ENCODE measurements at places on chromosomes 11 and 22. TPM values are rescaled to one million over a fixed set of nuclear protein-coding genes. Genes with fewer than 3 reads are reported as not detected.

The PRSS23 gene
- polyA plus RNA-seq, result 82.5 TPM

The B3GAT1 gene
- 0.51 TPM for polyA plus RNA-seq

The HEPN1 gene
- not detected for polyA plus RNA-seq

The CBLIF gene
- polyA plus RNA-seq, result not detected

The SEC14L6 gene
- 2.9 TPM for polyA plus RNA-seq

The FGF3 gene
- not detected for polyA plus RNA-seq

The FAM180B gene
- 0.35 TPM for polyA plus RNA-seq

The MB gene
- 0.67 TPM for polyA plus RNA-seq

The LRP5 gene
- polyA plus RNA-seq, result 57.7 TPM

The DRD2 gene
- polyA plus RNA-seq, result 0.20 TPM

The SLC22A12 gene
- not detected for polyA plus RNA-seq

- H3K36me3 ChIP-seq, result no peaks in the 10 kb centered on the region
- H3K27me3 ChIP-seq, result no peaks in the 10 kb centered on the region
- H3K4me1 ChIP-seq, result no peaks in the 10 kb centered on the region
- H3K27ac ChIP-seq, result no peak overlapping the region
Observed at GRCh38 chr11:13358596-13359270, 81.1 kb downstream of the BMAL1 start.

DNA sequence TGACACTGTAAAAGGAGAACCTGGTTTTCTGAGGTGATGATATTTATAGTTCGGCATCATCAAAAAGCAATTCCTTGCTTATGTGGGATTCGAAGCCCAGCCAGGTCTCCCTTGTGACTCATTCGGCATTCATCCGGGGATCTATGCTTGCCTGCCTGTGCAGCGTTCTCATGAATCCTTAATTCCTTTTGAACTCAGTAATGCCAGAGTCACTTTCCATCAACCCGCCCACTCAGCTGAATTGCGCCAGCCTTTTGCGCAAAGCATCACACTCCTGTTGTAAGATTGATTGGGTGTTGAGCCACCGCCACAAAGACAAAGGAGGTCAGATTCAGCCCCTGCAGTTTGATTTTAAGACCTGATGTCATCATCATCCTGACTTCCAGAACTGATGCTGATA lies 128.6 kb downstream of the SLC17A6 start:
- no peak for DNase-seq
- H3K27me3 ChIP-seq, result no peaks in the 10 kb centered on the region
- H3K4me1 ChIP-seq, result no peaks in the 10 kb centered on the region
- no peak overlapping the region for H3K27ac ChIP-seq

GRCh38 chr11:72789493-72790131 lies 4.2 kb downstream of the STARD10 start:
- H3K27me3 ChIP-seq, result no peaks in the 10 kb centered on the region
- peaks cover 12% of the 10 kb centered on the region for H3K4me1 ChIP-seq
- H3K4me3 ChIP-seq, result no peak overlapping the region
- DNase-seq, result no peak
- H3K36me3 ChIP-seq, result no peaks in the 10 kb centered on the region
- no peak overlapping the region for H3K27ac ChIP-seq

DNA sequence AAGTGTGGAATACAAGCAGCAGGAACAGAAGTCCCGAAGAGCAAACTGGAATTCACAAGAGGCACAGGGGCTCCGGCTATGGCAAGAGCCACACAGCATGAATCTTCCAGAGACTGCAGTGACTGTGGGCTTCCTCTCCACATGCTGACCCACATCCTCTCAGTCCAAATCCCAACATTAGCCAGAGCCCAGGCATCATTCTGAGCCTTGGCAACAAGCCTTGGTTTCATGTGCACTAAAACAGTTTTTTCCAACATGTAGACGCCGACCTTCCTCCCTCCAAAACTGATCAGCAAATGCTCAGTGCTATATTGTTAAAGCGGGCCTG lies 91.7 kb upstream of the CSNK2A3 start:
- H3K4me1 ChIP-seq, result peaks cover 10% of the 10 kb centered on the region
- no peak for DNase-seq
- H3K4me3 ChIP-seq, result no peak overlapping the region

- H3K4me3 ChIP-seq, result peak overlapping the region; percentile 53
- no peaks in the 10 kb centered on the region for H3K27me3 ChIP-seq
- peak; percentile 32 for DNase-seq
- H3K27ac ChIP-seq, result peak overlapping the region; percentile 100
- H3K4me1 ChIP-seq, result peaks cover 30% of the 10 kb centered on the region
Observed at GRCh38 chr11:9461760-9462134, 935 bp downstream of the ZNF143 start.

GRCh38 chr11:84193706-84194105 lies 907.5 kb upstream of the CCDC90B start:
- H3K27ac ChIP-seq, result no peak overlapping the region
- no peak overlapping the region for H3K4me3 ChIP-seq
- no peaks in the 10 kb centered on the region for H3K27me3 ChIP-seq
- H3K36me3 ChIP-seq, result no peaks in the 10 kb centered on the region

- H3K4me3 ChIP-seq, result no peak overlapping the region
- H3K36me3 ChIP-seq, result no peaks in the 10 kb centered on the region
- no peaks in the 10 kb centered on the region for H3K27me3 ChIP-seq
- peaks cover 6% of the 10 kb centered on the region for H3K4me1 ChIP-seq
- no peak overlapping the region for H3K27ac ChIP-seq
- DNase-seq, result no peak
Observed at GRCh38 chr11:47616726-47617416, 22.7 kb upstream of the C1QTNF4 start.

DNA sequence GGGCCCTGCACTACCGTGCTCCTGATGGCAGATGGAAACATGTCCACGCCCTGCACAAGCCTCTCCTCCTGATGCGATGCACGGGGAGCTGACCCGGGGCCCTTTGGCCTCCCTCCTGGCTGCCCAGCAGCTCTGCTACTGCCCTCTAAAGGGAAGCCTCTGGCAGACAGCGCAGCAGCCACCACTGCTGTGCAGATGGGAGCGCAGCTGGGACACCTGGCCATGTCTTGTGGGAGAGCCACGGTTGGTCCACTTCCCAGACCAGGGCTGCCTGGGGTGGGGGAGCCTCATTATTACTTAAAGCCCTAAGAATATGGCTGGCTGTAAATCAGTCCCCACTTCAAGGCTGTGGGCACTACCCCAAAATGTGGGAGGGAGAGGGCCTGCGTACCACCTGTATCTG lies 38.3 kb downstream of the TBX1 start:
- H3K4me3 ChIP-seq, result no peak overlapping the region
- H3K4me1 ChIP-seq, result no peaks in the 10 kb centered on the region
- no peak for DNase-seq
- no peak overlapping the region for H3K27ac ChIP-seq
- no peaks in the 10 kb centered on the region for H3K36me3 ChIP-seq

DNA sequence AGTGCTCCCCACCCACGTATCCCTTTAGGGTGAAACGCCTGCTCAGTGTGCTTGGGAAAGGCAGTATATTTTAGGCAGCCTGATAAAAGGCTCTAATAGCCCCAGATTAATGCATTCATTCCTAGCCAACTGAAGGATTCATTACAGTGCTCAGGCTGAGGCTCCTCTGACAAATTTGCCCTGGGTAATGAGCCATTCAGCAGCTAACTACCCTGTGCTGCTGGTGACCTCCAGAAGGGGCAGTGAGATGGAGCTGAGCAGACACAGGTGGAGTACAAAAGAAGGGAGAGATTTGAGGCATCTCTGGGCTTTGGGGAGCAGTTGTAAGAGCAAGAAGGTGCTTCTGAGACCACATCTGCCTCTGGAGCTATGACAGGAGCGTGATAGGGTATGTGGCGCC lies 817.0 kb downstream of the NTM start:
- H3K4me3 ChIP-seq, result no peak overlapping the region
- no peaks in the 10 kb centered on the region for H3K36me3 ChIP-seq
- H3K27ac ChIP-seq, result no peak overlapping the region
- H3K27me3 ChIP-seq, result no peaks in the 10 kb centered on the region

- H3K27ac ChIP-seq, result no peak overlapping the region
- H3K4me1 ChIP-seq, result no peaks in the 10 kb centered on the region
- DNase-seq, result no peak
- H3K36me3 ChIP-seq, result no peaks in the 10 kb centered on the region
Observed at GRCh38 chr11:134760299-134760698, 348.3 kb upstream of the B3GAT1 start.

DNA sequence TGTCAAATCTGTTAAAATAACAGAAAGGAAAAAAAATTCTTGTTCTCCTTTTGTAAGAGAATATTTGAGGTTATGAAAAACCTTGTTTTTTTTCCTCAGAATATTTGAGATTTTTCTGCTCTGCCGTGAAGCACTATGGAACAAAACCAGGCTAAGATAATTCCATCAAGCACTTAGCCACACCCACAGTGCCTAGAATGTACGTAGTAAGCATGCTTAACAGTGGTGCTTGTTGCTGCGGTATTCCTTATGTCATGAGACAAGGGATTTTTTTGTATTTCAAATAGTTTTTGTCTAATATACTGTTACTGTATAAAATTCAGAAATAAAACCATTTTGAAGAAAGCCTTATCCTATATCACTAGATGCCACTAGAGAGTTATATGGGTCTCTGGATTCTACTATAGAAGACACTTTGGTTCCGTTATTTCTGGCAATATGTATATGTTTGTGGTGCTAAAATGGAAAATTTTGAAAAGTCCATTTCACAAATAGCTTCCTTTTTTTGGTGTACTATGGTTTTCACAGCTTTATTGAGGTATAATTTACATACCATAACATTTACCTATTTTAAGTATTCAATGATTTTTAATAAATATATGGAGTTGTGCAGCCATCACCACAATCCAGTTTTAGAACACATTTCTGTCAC lies 23.7 kb downstream of the PDHX start:
- no peak for DNase-seq
- H3K27ac ChIP-seq, result no peak overlapping the region
- H3K4me3 ChIP-seq, result no peak overlapping the region
- no peaks in the 10 kb centered on the region for H3K27me3 ChIP-seq
- H3K36me3 ChIP-seq, result peaks cover 5% of the 10 kb centered on the region

DNA sequence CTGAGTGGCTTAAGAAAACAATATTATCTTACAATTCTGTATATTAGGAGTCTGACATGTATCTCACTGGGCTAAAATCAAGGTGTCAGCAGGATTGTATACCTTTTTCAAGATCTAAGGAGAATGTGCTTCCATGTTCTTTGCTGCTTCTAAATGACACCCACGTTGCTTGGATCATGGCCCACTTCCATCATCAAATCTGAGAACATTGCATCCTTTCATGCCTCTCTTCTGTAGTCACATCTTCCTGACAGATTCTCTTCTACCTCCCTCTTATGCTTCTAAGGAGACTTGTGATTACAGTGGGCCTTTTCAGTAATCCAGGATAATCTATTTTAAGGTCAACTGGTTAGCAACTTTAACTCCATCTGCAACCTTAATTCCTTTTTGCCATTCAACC lies 499.4 kb downstream of the FAM181B start:
- no peak for DNase-seq
- no peaks in the 10 kb centered on the region for H3K27me3 ChIP-seq
- no peaks in the 10 kb centered on the region for H3K4me1 ChIP-seq
- no peak overlapping the region for H3K4me3 ChIP-seq

DNA sequence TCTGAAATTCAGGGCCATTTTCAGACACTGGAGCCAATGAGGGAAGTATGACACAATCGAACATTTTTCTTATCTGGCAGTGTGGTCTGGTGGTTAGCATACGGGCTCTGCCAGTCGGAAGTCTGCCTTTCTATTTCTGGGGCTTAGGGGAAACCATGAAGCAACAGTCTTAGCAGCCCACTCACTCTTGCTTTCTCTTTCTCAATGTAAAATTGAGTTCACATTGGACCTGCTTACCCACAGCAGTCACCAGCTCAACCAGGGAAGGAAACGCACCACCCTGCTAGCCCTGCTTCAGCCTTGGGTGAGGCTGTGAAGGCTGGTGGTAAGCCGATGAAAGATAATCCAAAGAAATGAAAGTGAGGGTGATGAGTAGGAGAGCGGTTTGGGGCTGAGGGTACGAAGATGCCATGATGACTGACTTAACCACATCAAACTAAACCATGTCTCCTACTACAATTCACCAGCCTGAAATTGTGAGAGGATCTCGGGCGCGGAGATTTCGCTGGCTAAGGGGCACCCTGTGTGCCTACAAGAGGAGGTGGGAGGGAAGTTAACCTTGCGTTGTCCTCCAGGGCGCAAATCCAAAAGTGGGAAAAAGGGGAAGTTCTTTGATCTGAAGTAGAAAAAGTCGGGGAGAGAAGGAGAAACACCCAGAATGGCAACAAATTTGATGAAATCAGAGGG lies 2.0 kb upstream of the LMO2 start:
- no peaks in the 10 kb centered on the region for H3K27me3 ChIP-seq
- H3K4me3 ChIP-seq, result no peak overlapping the region
- H3K4me1 ChIP-seq, result peaks cover 79% of the 10 kb centered on the region

GRCh38 chr11:132665205-132665604 lies 867.1 kb downstream of the OPCML start:
- no peaks in the 10 kb centered on the region for H3K27me3 ChIP-seq
- H3K4me1 ChIP-seq, result no peaks in the 10 kb centered on the region
- H3K36me3 ChIP-seq, result no peaks in the 10 kb centered on the region
- H3K27ac ChIP-seq, result no peak overlapping the region
- H3K4me3 ChIP-seq, result no peak overlapping the region

DNA sequence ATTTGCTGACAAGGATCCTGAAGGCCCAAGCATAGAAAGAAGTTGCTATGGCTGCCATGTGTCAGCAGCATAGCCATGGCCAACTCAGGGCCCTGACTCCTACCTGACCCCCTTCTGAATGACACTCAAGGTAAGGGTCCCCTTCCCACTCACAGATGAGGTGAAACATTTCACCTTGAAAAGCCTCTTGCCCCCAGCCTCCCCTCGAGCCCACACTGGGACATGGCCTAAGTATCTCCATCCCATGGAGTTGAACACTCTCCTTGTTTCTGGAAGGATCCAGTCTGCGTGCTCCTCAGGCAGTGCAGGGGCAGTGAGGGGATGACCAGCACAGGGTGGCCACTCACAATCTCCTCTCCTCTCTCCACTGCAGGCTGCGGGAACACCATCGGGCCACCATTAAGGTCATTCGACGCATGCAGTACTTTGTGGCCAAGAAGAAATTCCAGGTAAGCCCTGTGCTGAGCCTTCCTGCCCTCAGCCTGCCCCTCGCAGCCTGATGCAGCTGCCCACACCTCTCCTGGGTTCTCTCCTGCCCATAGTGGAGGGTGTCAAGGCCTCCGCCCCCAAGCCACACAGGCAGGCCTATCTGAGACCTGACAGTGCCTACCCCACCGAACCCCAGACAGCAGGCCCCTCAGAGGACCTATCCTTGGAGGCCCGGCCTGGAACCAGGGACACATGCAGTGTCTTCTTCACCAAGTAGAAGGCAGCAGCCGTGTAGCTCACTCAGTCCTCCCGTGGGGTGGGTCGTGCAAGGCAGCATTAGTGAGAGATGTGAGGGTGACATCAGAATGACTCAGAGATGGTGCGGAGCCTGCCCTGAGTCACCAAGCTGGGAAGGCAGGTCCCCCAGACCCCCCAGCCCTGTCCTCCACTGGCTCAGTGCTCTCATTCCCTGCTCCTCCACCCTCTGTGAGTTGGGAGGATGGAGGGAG lies 68.9 kb upstream of the KCNQ1OT1 start:
- no peak overlapping the region for H3K4me3 ChIP-seq
- DNase-seq, result no peak
- no peaks in the 10 kb centered on the region for H3K4me1 ChIP-seq
- no peak overlapping the region for H3K27ac ChIP-seq
- no peaks in the 10 kb centered on the region for H3K27me3 ChIP-seq
- H3K36me3 ChIP-seq, result no peaks in the 10 kb centered on the region

Measured in left lung (tissue), 14 donors.